ENCODE measurements at places on chromosomes 1 and 21.

- no peak for DNase-seq
These were observed 31.4 kb downstream of the KCNC4 start for GRCh38 chr1:110241516-110241915.

DNA sequence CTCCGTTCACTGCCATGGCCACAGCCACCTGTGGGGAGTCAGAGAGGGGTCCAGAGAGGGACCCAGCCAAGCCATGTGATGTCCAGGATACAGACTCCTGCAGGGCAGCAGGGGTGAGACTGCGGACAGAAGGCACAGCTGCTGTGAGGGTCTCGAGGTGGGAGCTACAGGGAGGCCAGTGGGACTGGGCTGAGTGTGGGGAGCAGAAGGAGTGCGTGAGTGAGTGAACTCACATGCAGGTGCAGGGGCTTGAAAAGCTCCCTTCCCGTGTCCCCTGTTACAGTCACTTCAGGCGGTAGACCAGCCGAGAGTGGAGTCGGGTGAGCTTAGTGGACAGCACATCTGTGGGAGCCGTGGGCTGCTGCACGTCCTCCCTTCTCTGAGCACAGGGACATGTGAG is 42.4 kb downstream of the S100B start:
- no peak for DNase-seq

- DNase-seq: no peak
These were observed 119.6 kb downstream of the USH2A start for GRCh38 chr1:216303690-216304089.

DNA sequence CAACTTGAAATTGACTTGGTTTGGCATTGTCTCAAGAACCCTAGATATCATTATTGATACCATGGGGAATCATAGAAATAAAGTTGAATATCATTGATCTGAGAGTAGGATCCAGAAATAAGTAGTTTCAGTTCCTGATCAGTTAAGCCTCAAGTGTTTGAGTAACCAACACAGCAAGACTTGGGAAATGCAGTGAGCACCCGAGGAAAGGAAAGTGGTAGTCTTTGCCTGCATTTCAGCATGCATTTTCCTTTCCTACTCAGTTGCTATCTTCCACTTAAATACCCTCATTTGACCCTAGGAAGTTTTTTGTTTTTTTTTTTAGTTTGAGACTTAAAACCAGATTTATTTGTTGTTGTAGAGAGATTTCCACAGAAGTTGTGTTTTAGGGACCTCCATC is 18.9 kb downstream of the CLEC20A start:
- no peak for DNase-seq

DNA sequence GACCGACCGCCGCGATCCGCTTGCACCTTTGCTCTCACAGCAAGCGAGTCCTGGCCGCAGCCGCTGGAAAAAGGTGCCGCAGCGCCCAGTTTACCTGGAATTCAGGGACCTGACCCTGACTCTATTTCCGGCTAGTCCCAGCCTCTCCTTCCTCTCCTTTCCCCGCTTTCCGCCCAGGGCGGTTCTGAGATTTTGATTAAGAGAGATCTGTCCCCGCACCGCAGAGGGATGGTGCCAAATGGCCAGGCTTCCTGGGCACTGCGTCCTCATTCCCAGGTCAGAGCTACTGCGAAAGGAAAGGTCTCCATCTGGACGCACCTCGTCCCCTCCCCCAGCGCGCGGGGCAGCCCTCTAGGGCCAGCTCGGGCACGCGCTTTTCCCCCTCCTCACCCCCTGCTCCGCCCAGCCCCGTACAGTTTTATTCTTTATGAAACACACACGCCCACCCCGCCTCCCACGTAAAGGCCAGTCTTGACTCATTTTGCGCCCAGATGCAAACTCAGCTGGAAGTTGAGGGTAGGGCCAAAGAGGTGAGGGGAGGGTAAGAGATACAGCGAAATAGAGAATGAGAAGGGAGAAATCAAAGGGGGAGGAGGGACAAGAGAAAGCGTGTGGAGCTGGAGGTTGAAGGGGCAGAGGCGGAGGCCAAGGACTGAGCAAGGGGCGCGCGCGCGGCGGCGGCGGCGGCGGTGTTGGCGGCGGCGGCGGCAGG is 411.8 kb upstream of the ESRRG start:
- DNase-seq: no peak

DNA sequence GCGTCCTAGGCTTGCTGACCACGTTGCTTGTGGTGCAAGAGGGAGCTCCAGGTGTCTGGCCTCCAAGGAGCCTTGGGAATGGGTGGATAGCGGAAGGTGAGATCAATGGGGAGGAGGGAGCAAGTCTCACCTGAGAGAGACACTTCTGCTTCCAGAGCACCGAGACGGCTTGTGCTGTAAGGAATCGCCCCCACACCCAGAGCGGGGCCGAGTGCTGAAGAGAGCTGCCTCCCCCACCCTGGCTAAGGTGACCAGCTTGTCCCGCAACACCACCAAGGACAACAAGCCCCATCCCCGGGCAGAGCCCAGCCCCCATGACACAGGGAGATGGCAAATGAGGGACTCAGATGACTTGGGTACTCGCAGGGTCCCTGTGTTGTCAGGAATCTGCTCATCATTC is 485.6 kb downstream of the NPHP4 start:
- DNase-seq: no peak

DNA sequence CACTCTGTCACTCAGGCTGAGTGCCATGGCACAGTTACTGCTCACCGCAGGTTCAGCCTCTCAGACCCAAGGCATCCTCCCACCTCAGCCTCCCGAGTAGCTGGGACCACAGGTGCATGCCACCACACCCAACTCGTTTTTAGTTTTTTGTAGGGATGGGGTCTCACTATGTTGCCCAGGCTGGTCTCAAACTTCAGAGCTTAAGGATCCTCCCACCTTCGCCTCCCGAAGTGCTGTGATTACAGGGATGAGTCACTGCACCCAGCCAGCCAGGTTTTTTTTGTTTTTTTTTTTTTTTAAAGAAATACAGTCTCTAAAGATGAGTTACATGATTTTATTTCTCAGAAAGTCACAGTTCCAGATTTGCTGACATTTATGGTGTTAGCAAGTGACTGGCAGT is 29.0 kb downstream of the BACE2 start:
- DNase-seq: no peak

DNA sequence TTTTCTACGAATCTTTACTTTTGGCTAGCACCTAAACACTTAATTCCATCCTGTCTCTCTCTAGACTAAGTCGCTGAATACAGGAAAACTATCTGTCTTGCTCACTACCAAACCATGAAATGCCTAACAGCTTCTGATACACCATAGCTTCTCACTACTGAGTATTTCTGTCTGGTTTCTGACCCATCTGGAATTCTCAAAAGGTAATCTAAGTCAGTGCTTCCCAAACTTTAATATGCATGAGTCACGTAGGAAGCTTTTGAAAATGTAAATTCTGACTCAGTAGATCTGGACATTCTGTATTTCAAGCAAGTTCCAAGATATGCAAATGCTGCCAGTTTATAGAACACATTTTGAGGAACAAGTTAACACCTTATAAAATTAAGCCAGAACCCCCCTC is 9.2 kb upstream of the OVGP1 start:
- peak; percentile 54 for DNase-seq

Data from foreskin fibroblast (primary cell).